ENCODE measurements at places on chromosomes 7 and 10. TPM values are rescaled to one million over a fixed set of nuclear protein-coding genes. Genes with fewer than 3 reads are reported as not detected.

Gene PPP1R3A
- 0.35 TPM for total RNA-seq

Gene MRLN
- total RNA-seq = not detected

Gene CCDC126
- total RNA-seq = 8.5 TPM

Gene ADARB2
- 0.71 TPM for total RNA-seq

Gene GNB2
- 255 TPM for total RNA-seq

Gene KLF14
- not detected for total RNA-seq

Gene CPA5
- not detected for total RNA-seq

Gene PGAM2
- total RNA-seq = 1.8 TPM

Gene NEUROG3
- 2.8 TPM for total RNA-seq

Gene SRI
- 85.2 TPM for total RNA-seq

Gene AKR1D1
- total RNA-seq = not detected

Data from thoracic aorta (tissue), 2 donors.